ENCODE measurements at places on chromosomes 7 and 10. TPM values are rescaled to one million over a fixed set of nuclear protein-coding genes. Genes with fewer than 3 reads are reported as not detected.

DNA sequence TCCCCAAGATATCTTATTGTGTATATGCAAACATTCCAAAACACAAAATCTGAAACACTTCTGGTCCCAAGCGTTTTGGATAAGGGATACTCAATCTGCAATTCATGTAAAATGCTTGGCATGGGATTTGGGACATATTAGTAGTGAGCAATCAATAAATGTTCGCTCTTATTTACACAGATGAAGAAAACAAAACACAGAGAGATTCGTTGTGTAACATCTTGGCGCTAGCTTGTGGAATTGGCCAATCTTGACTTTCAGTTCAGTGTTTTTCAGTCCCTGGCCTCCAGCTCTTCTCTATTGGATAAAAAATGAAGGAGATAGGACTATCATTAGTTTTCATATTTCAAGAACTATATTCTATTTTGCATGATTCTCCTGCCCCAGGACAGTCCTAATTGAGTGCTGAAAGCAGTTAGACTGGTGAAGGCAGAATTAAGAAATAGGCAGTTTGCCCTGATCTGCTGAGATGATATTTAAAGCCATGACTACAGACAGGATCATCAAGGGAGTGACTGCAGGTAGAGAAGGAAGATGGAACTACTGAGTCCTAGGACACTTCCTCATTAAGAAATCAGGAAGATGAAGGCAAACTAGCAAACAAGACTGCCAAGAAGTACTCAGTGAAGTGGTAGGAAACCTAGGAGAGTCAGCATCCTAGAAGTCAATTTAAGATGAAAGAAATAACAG lies 1.8 kb downstream of the PNLIPRP3 start:
- DNase-seq: no peak

DNA sequence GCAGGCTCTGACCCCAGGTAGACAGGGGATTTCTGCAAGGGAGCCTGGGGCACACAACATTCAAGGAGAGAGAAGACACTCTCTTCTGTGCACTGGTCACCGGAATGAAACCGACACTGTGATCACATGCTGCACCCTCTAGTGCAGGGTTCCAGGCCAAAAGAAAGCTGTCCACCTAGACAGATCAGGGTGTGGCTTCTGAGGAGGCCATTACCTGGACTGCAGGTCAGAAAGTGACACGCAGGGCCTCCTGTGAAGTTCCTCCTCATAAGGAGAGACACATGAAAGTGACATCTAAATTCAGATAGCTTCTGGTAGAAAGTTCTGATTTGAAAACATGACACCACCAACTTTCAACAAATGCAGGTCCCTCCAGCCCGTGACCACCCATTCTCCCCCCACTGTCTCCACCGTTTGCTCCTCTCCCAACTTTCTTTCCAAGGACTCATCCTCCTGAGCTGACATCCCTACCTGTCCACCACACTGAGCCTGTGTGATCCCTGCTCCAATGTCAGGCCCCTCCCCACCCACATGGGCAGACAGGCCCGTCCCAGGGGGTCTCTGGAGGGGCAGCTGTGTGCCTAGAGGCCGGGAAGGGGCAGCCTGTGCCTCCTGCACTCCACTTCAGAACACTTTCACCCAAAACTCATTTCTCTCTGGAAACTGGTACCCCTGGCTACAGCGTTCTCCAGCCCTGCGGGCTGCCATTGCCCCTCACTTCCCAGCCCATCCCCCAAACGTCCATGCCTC lies 198.0 kb downstream of the TNS3 start:
- DNase-seq: no peak

- DNase-seq: no peak
Measured at GRCh38 chr7:33444511-33444910, 315.1 kb downstream of the BBS9 start.

C10orf67 gene
- not detected for total RNA-seq

GRCh38 chr10:130171196-130171595 lies 35.0 kb downstream of the GLRX3 start:
- no peak for DNase-seq

TYW1 gene
- 35.9 TPM for total RNA-seq

NRG3 gene
- total RNA-seq: not detected

SOSTDC1 gene
- total RNA-seq: 5.7 TPM

DNA sequence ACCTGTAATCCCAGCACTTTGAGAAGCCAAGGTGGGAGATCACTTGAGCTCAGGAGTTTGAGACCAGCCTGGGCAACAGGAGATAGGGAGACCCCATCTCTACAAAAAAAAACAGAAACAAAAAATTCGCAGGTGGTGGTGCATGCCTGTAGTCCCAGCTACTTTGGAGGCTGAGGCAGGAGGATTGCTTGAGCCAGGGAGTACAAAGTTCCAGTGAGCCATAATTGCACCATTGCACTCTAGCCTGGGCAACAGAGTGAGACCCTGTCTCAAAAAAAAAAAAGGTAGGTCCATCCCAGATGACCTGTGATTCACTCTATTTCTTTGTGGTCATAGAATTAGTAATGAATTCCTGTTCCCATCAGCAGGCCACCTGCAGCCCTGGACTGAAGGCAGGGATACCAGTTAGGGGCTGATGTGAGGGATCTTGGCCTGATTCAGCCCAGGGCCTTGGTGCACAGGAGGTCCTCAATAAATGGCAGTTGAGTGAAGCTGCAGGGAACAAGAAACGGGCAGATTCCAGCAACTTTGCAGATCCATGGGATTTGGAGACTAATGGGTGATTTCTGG lies at the start of gene MYH16:
Gene MYH16, plus strand, starts transcription at position 364 of the 570 bp plus-strand sequence.
- DNase-seq: no peak
